Effector memory CD8-positive, alpha-beta T cell (primary cell): ENCODE measurements at places on chromosomes 3 and 15.

- no peak for DNase-seq
These were observed 295 bp downstream of the ZWILCH start for GRCh38 chr15:66505430-66505811.

DNA sequence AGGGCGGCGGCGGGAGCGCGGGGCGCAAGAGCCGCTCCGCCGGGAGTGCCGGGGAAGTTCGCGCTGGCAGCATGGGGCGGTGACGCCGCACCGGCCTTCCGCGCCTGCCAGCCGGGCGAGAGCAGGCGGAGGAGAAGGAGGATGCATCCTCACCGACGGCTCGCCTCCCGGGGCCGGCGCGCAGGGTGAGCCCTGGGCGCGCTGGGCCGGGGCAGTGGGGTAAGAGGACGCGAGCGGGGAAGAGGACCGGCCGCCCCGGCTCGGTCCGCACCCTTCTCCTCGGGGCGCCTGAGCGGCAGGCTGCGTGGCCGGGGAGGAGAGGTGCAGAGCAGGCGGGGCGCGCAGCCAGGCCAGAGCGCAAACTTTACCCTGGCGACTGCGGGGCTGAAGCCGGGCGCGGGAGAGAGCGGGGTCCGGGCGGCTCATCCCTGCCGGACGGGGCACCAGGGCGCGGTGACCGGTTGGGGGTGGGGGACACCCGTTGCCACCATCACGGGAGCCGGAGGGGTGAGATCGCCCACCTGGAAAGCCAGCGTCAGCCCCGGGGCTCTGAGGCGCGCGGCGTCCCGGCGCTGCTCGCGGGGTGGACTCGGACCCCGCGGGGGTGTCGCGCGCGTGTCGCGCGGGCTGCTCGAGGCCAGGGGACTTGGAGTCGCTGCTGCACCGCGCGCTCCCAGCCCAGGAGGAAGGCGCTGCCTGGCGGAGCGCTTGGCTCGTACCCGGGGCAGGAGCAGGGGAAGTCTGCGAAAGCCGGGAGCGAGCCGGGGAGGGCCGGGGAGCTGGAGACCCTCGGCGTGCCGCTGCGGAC is 542 bp downstream of the GABRA5 start:
- no peak for DNase-seq

DNA sequence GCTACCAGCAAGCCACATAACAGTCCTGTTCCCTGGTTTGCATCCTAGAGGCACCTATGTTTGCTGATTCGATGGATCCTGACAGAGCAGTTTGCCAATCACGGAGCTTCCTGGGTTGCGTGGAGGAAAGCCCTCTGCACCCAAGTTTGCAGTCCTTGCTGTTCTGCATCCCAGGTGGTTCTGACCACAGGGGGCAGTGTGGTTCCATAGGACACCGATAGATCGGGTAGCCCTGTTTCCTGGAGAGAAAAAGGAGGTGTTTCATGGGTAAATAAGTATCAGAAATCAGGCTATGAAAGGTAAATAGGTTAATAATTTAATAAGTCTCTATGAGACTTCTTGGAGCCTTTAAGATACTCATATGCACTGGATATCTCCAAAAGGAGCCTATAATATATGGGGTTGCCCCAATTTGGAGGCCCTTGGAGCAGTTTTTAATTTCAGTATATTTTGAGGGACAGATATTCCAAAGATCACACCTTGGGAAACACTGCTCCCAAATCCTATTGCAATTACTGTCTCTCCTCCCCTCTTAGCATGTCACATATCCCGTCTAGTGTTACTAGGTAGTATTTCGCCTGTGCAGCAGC is 194.6 kb upstream of the TPM1 start:
- peak; percentile 38 for DNase-seq

- DNase-seq, result no peak
These were observed 166.1 kb downstream of the ISL2 start for GRCh38 chr15:76502678-76503077.

GRCh38 chr3:51712963-51713362 is 6.1 kb downstream of the GRM2 start:
- DNase-seq, result no peak

GRCh38 chr15:84879088-84879780 is 5.2 kb upstream of the SLC28A1 start:
- DNase-seq, result no peak

DNA sequence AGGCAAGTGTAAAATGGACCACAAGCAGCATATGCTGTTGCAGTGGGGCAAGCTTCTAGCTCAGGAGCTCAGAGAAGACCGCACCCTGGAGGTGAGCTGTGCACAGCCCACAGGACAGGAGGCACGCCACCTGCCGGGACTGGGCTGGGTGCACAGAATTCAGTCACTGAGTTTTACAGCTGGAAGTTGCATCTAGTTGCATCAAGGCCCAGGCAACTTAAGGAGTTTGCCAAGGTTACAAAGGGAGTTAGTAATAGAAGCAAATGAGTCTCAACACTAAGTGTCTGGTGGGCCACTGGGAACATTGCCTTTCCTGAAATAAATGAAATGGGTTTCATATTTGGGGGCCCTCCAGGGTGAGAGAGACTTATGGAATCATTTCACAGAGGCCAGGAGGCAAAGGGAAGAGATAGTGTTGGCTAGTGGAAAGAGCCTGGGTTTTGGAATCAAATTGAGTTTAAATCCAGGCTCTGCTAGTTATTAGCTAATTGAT is 36.0 kb upstream of the TIMP4 start:
- DNase-seq, result no peak

- DNase-seq, result no peak
These were observed 25.2 kb upstream of the CCDC39 start for GRCh38 chr3:180704532-180704931.

DNA sequence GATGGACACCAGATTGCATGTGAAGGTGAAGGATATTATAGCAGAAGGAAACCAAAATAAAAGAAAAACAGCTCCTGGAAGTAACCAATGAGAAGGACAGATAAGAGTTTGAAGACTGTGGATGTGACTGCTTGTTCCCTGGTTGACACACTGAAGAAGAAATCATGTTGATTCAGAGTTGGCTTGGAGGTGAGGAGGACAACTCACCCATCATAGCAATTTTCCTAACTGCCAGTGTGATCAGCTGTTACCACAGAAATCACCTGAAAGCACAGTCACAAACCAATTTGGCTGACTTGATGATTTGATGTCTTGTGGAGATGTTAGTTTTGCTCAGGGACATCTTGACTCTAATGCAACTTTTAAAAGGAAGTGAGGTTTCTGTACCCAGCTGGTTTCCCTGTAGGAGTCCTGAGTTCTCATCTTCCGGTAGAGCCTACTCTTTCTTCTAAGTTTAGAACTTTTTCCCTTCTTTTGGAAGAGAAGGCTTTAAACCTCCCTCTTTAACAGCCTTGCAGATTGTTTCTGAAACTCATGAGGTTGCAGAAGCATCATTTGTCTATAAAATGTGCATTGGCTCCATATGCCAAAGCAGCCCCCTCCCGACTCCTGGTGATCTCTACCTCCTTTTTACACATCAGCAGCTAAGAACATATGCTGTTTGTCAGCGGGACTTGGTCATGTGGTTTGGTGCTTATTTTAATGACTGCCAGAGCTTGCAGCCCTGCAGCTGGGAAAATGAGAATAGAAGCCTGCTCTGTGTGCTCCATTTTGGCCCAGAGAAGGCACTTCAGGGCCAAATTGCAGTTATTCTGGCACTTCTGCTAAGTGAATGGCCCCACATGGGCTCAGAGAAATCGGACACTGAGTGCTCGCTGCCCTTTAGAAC is 10.3 kb downstream of the ATG7 start:
- no peak for DNase-seq

- no peak for DNase-seq
These were observed 5.6 kb downstream of the TERC start for GRCh38 chr3:169759256-169759655.

GRCh38 chr15:70154718-70155347 is 57.1 kb upstream of the TLE3 start:
- DNase-seq, result no peak

DNA sequence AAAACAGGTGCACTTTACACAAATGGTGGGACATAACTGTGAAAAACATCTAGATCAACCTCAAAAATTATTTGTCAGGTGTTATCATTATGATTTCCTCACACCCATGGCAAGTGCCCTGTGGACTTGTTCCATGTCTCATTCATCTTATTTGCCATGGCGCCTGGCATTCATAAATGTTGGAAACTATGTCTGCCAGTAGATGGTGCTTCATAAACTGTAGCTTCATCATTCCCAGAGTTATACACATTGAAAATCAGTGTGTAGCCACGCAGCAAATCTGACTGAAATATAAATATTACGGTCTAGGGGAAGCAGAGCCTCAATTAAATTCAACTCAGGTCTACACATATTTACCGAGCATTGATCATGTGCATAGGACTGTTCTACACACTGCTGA is 90.7 kb downstream of the IMPG2 start:
- no peak for DNase-seq

DNA sequence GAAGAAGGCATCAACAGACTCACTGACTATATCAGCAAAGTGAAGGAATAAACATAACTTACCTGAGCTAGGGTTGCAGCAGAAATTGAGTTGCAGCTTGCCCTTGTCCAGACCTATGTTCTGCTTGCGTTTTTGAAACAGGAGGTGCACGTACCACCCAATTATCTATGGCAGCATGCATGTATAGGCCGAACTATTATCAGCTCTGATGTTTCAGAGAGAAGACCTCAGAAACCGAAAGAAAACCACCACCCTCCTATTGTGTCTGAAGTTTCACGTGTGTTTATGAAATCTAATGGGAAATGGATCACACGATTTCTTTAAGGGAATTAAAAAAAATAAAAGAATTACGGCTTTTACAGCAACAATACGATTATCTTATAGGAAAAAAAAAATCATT is 17.8 kb downstream of the LMOD3 start:
- DNase-seq, result no peak

GRCh38 chr3:72786668-72787067 is 61.6 kb downstream of the SHQ1 start:
- no peak for DNase-seq

- DNase-seq, result no peak
These were observed 13.9 kb downstream of the COPG1 start for GRCh38 chr3:129263161-129263910.

DNA sequence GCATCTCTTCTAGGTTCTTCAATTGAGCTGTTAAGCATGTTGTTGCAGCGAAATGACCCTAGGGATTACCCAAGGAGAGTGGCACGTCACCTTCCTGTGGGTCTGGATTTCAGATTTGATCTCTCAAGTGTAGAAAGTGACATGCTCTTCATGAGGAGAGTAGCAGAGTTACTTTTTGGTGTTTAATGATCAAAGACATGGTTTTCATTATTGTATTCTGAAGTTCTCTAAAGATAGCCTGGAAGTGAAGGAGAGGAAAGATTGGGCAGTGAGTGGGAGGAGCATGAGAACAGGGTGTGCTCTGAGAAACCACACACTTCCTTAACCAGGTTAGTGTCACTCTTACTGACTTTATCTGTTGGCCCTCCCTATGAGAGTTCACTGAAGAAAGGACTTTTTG is 153.6 kb downstream of the AKAP13 start:
- no peak for DNase-seq

DNA sequence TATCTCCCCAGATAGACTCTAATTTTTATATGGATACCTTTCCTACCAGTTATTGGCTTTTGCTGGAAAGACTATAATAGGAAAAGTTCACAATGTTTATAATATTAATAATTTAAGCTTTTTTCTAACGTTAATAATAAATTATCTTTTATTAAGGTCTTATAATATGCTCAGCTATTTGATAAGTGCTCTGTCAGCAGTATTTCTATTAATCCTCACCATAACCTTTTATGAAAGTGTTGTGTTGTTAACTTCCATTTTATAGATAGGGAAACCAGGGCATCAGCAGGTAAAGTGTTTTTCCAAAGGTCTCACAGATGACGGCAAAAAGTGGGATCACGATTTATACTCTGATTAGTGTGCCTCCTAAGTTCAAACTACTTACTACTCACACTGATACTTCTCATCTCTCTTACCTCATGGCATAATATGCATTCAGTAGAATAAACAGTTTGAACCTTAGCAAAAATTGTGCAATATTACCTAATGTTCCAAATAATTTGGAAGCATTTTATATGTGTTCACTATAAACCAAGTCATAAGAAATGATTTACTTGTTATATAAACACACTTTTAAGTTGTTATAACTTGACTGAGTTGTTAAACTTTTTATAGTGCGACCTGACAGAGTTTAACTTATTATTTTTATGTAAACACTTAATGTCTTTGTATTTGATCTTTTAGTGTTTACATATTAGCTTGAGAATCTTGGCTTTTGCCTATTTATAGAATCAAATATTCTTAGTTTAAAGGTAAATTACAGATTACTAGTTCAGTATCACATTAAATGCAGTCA is 274.9 kb upstream of the DCBLD2 start:
- no peak for DNase-seq

GRCh38 chr3:61699622-61700021 is 138.3 kb downstream of the PTPRG start:
- DNase-seq, result no peak

- no peak for DNase-seq
These were observed 25.6 kb upstream of the VPS8 start for GRCh38 chr3:184786280-184786941.

- no peak for DNase-seq
These were observed 29.5 kb downstream of the CTDSPL start for GRCh38 chr3:37891227-37891626.

DNA sequence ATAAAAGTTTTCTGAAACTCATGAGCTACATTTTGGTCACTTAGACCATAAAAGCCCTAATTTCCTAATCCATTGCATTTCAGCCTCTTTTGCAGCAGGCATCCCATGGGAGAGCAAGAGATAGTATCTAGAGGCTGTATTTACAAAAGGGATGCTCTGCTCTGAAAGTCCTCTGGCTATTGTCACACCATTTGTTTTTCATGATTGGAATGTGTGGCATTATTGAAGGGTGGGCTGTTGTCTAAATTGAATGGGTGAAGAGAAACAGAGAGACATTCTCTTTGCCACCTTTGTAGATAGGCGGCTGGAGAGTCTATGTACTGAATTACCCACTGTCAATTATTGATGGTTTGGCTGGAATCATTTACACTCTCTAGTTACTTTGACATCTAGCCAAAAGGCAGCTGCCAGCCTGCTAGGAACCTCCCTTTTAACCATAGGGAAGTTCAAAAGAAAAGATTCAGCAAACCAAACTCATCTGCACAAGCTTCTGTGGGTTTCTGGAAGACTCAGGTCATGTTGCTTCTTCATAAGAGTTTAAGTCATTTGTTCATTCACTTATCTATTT is 89.8 kb upstream of the RARB start:
- DNase-seq, result no peak
